ENCODE measurements at places on chromosomes 1 and 21. TPM values are rescaled to one million over a fixed set of nuclear protein-coding genes. Genes with fewer than 3 reads are reported as not detected.

The GJA9 gene
- total RNA-seq, result 1.0 TPM

DNA sequence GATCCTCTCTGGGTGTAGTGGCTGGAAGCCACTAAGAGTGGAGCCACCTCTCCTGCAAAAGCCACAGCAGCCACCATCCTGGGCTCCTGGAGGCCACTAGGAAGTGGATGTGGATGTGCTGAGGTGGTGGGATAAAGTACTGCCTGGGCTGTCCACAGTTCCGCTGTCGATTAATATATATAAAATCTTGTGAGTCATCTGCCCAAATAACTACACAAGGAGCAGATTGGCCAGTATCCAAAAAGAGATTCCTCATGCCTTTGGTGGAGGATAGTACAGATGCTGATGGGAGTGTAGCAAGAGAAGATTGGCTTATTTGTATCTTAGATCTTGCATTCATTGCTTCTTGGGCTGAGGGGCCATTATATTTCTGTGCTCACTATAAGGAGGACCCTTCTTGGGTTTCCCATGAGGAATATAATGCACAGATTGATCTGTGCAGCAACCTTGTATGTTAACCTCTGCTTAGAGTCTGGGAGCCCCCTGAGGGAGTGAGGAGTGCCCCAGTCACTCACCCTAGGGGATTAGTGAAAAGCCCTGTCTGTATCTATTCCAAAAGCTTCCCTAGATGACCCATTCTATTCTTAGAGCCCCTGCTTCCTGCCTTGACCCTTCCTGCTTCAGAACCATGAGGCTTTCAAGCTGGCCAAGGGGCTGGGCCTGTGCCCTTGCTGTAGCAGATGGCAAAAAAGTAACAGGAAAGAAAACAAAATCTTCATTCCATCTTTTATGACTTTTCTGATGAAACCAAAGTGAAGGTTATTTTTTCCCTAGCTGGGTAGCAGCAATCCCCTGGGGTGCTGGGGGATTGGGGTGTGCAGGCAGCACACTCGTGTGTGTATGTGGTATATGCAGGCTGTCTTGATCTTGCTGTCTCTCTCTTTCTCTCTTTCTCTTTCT is 31.7 kb downstream of the RCSD1 start:
- DNase-seq, result no peak
- H3K36me3 ChIP-seq, result no peaks in the 10 kb centered on the region
- H3K27me3 ChIP-seq, result no peaks in the 10 kb centered on the region
- peaks cover 21% of the 10 kb centered on the region for H3K4me1 ChIP-seq

DNA sequence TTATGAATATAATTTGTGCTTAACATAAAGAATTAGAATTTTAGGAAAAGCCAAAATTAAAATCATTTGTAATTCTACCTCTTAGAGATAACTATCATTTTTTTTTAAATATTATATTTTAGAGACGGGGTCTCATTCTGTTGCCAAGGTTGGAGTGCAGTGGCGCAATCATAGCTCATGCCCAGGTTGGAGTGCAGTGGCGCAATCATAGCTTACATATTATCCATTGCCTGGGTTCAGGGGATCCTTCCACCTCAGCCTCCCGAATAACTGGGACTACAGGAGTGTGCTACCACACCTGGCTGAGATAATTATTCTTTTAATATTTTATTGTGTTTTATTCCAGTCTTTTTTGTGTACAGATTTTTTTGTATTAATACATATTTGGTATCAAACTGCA is 8.3 kb downstream of the RASAL2 start:
- H3K27ac ChIP-seq, result no peak overlapping the region
- no peaks in the 10 kb centered on the region for H3K27me3 ChIP-seq
- no peak overlapping the region for H3K4me3 ChIP-seq
- no peaks in the 10 kb centered on the region for H3K36me3 ChIP-seq
- no peaks in the 10 kb centered on the region for H3K4me1 ChIP-seq

- H3K4me3 ChIP-seq, result peak overlapping the region; percentile 93
- H3K27me3 ChIP-seq, result no peaks in the 10 kb centered on the region
- peak overlapping the region; percentile 99 for H3K27ac ChIP-seq
- peak; percentile 57 for DNase-seq
- H3K4me1 ChIP-seq, result peaks cover 36% of the 10 kb centered on the region
- no peaks in the 10 kb centered on the region for H3K36me3 ChIP-seq
These were observed 791 bp downstream of the USP24 start for GRCh38 chr1:55214212-55214933.

- H3K27me3 ChIP-seq, result no peaks in the 10 kb centered on the region
- no peak for DNase-seq
- no peak overlapping the region for H3K4me3 ChIP-seq
- H3K4me1 ChIP-seq, result no peaks in the 10 kb centered on the region
- H3K36me3 ChIP-seq, result no peaks in the 10 kb centered on the region
- no peak overlapping the region for H3K27ac ChIP-seq
These were observed 26.4 kb upstream of the CFHR4 start for GRCh38 chr1:196861429-196861828.

Measured in testis (tissue), 5 donors.